Fibroblast of skin of left quadriceps (primary cell): ENCODE measurements at places on chromosomes 12 and 14.

GRCh38 chr12:13223941-13224340 is 27.4 kb downstream of the EMP1 start:
- DNase-seq = peak; percentile 39

- DNase-seq = no peak
Measured at GRCh38 chr14:105471297-105471821, 3.3 kb upstream of the CRIP2 start.

GRCh38 chr12:69030321-69030720 is 97.3 kb upstream of the CPM start:
- no peak for DNase-seq

- no peak for DNase-seq
Measured at GRCh38 chr12:23831739-23832138, 117.7 kb downstream of the SOX5 start.

GRCh38 chr14:104953896-104954656 is 24.1 kb downstream of the AHNAK2 start:
- DNase-seq = no peak

DNA sequence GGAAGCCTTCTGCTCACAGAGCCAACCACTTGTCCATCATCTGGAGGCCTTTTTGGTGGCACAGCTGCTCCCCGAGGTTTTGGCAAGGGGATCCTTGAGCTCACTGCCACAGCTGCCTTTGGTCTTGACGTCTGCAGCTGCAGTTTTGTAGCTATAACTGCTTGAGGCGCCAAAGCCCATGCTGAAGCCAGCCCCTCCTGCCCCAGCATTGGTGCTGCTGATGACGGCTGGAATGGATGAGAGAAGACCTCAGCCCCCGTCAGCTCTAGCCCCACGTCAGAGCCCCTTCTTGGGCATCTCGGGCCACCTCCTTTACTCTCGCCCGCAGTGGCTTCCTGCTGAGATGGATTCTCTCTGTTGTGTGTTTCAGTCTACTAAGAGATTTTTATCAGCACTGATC is 12.3 kb upstream of the KRT74 start:
- DNase-seq = no peak

DNA sequence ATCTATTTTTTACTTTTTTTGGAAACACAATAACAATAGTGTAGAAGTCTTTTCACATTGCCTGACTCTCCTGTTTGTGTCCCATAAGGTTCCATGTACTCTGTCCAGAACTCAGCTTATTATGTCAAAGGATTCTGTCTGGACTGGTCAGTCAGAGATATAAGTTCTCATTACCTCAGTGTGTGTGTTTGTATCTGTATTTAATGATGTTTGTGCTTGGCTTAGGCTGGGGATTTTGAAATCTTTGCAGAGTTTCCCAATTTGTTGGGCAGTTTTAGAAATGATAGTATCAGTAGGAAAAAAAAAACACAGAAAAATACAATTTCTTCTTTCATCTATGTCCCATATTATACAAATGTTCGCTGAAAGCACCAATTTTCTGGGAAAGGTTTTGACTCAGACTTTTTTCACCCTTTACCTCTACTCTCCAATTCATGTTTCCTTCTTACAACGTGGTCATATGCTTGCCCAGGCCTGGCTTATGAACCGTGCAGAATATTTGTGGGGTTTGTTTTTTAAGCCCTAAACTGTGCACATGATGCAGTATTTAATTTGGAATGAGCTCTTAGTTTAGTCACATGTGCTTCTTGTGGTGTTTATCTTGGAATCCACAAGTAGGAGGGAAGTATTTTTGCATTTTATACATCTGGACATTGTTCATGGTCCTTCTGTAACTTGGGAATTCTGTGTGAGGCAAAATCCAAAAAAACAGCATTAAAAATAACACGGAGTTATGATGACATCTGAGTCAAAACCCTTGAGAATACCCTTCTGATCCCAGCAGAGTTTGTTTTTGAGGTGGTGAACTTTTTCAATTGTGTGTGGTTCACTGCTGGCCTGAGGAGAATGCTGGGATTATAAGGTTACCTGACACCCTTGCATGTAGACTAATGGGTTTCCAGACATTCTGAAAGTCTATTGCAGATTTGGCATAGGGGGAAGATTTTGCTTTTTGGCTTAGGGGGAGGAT is 121.2 kb downstream of the RAD51B start:
- DNase-seq = peak; percentile 91

GRCh38 chr12:47881826-47882427 is 22.9 kb downstream of the VDR start:
- peak; percentile 97 for DNase-seq

DNA sequence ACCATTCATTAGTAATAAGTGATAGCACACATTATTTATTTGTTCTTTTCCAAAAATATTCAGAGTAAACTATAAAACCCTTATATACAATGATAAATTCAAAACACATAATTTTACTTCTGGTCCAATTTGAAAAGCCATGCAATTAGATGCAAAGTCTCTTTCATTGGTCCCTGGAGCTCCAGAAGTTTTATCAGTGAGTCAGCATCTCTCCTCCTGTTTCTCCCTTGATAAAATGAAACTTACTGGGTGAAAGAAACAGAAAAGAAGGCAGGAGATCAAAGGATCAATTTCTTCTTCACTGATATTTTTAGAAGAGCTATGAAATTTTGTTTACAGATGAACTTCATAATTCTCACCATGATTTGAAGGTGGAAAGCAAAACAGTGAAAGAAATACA is 47.5 kb downstream of the IFNG start:
- DNase-seq = no peak

DNA sequence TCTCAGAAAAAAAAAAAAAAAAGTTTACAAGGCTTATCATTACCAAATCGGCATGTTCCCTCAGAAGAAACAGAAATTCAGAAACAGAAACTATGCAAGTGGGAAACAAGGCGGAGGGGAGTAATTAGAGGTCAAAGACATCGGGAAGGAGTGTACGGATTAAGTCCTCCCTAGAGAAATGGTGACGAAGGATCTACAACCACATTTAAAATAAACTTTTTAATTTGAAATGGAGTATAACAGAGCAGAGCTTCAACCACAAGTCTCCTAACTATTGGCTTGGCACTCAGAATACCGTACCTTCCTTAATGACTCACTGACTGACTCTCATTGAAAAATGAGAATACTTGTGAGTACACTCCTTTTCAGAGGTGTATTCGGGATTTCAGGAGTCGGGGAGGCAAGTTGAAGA is 908 bp downstream of the ENTPD5 start:
- peak; percentile 41 for DNase-seq

DNA sequence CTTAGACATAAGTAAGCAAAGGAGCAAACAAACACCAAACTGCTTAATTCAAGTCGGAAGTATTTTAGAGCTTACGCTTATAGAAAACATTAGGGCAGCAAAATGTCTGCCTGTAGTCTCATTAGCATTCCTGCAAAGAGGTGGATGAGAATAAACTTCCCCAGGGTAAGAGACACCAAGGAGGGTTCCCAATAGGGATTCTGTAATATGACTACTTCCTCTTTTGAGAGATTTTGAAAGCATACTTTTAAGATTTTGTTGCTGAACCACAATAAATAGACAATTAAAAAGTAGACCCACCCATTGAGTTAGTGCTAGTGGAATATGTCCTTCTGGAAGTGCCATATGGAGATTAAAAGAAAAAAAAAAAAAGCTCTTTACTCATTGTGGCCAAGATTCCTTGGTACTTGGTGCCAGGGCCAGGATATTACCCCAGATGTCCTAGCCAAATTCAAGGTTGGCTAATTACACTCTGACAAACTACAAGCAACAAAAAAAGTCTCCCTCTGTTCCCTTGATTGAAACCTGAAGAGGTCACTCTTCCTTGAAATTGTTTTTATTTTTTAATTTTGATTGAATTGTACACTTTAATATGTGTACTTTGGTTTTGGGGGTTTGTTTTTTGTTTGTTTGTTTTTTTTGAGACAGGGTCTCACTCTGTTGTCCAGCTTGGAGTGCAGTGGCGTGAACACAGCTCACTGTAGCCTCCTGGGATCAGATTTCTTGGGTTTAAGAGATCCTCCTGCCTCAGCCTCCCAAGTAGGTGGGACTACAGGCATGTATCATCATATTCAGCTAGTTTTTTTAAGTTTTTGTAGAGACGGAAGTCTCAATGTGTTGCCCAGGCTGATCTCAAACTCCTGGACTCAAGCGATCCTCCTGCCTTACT is 8.7 kb downstream of the CLIP1 start:
- DNase-seq = no peak

DNA sequence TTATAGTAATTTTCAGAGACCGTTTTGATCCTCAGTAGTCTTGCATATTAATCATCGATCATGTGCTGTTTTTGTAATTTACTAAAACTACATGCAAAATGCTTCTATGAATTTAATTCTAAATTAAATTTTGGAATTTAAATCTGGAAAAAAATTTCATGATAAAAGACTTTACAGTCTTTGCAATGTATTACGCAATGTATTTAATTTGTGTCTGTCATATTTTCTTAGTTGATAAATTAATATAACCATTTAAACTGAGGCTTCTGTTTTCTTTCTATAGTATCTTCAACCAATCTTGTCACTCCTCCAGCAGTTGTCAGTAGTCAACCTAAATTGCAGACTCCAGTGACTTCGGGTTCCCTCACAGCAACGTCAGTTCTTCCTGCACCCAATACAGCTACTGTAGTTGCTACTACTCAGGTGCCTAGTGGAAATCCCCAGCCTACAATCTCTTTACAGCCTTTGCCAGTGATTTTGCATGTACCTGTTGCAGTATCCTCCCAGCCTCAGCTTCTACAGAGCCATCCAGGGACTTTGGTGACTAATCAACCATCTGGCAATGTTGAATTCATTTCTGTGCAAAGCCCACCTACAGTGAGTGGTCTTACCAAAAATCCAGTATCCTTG is 94.8 kb downstream of the ATF7IP start:
- DNase-seq = no peak

GRCh38 chr12:48302161-48302911 is 48.4 kb downstream of the ZNF641 start:
- DNase-seq = no peak
